ENCODE measurements at places on chromosomes 6 and 20.

GRCh38 chr6:162864911-162865310 lies 137.1 kb downstream of the PACRG start:
- DNase-seq = no peak

GRCh38 chr20:63782521-63782971 lies 43.0 kb downstream of the SLC2A4RG start:
- DNase-seq = no peak

- DNase-seq = no peak
These were observed 252.7 kb downstream of the SOD2 start for GRCh38 chr6:159440349-159440748.

DNA sequence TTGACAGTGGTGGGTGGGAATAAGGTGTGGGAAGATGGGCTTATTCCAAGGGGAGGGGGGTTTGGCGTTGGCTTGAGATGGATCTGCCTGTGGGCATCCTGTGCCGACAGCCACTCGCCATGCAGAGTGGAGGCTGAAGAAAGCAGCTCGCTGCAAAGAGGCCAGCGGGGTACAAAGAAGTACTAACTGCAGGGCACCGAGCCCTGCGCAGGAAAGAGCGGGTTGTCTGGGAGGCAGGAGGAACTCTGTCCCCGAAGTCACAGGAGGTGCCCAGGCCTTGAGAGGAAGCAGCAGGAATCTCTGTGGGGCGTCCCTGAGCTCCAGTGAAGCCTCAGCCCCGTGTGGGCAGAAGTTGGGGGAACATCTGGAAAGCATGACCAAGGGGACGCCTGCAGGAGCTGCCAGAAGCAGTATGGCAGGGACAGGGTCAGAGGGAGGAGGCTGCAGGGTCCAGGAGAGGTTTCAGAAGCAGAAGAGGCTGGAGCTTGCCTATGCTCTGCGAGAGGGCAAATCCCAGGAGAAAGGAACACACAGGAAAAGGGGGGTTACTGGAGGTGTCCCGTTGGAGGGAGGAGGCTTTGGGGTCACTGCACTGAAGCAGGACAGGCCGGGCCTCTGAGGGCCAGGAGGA lies 77.2 kb downstream of the THBS2 start:
- DNase-seq = no peak

DNA sequence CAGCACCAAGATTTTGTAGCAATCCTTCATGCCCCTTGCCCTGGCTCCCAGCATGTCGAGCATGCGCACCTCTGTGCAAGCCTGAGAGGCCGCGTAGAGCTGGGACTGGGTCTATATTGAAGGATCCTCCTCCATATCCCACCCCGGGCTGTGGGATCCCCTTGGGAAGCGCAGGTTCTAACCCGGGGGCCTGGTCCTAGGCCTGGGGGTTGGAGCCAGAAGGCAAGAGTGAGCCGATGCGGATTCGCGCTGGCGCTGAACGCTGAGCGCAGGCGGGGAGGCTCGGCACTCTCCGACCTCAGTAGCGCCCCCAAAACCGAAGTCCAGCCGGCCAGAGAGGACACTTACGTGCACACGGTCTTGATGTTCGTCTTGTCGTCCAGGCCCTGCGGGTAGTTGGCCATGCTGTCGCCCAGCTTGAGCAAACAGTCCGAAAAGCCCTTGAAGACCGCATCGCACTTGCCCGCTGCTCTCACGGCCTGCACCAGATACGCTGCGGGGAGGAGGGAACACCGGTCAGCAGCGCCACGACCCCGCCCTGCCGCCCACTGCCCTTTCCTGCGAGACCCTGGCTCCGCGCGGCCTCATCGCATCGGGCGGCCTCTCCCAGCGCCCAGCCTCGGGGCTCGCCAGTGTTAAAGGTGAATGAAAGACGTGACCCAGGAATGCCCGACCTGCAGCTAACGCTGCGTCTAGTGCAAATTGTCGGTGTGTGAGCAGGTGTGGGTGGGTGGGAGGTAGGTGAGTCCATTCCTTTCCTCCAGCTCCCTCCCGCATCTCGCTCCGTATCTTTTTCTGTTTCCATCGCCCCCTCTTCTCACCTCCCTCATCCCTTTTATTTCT lies 4.5 kb downstream of the NRN1 start:
- DNase-seq = no peak

Measured in stimulated activated CD4-positive, alpha-beta T cell treated with anti-CD3 and anti-CD28 coated beads, Interleukin-12 subunit alpha, Interleukin-12 subunit beta, amount 100 ng/mL, for 48 hours (primary cell).